Activated naive CD8-positive, alpha-beta T cell treated with anti-CD3 and anti-CD28 coated beads, Interleukin-2, amount 50 U/mL, for 16 hours (primary cell): ENCODE measurements at places on chromosomes 5 and 9.

DNA sequence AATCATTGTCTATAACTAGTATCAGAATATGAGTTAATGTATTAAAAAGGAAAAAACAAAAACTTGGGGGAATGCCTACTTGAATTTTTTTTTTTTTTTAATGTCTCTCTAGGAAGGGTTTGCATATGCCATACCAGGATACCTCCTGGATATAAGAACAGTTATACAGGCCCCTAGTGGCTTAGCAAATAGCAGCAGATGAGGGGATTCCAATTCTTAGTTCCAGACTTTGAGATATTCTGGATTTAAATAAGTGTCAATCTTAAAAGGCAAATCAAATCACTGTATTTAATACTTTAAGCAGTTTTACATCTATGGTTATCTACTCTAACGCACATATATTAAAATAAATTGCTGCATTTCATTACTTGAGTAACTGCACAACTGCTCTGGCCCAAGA lies 1055.5 kb upstream of the DMAC1 start:
- no peak for DNase-seq

DNA sequence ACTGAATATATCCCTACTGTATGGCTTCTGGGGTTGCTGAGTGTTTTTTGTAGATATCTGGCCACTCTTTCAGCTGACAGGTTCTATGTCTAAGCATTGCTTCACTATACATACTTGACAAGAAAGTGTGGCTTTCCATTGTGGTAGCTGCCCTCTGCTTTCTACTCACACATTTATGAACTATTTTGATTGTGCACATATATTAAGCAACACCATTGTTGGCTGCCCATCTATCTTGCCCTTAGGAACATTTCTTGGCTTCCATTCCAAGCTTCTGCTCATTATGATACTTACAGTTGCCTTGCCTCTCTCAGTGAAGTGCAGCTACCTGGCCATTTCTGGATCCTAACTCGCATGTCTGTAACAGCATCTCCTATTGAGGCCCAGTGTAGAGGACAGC lies 153.6 kb upstream of the MOCS2 start:
- DNase-seq: no peak

- DNase-seq: no peak
Measured at GRCh38 chr9:108694170-108694569, 161.6 kb downstream of the ACTL7B start.

DNA sequence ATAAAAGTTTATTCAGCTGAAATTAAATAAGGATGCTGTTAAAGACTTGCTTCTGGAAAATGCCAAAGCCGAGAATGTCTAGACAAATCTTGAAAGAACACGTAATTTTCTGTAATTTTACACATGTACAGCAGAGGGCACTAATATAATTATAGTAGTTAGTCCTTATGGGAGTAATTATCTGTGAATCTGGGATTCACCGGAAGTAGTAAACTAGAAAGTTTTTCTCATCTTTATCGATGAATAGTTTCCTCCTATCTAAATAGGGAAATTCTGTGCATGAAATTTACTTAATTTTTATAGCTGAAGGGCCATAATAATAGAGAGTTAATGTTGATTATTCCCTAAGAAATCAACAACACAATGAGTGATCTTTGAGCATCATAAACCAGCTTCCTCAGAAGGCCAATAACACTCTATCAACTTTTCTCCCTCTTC lies 18.4 kb upstream of the CNTLN start:
- no peak for DNase-seq

DNA sequence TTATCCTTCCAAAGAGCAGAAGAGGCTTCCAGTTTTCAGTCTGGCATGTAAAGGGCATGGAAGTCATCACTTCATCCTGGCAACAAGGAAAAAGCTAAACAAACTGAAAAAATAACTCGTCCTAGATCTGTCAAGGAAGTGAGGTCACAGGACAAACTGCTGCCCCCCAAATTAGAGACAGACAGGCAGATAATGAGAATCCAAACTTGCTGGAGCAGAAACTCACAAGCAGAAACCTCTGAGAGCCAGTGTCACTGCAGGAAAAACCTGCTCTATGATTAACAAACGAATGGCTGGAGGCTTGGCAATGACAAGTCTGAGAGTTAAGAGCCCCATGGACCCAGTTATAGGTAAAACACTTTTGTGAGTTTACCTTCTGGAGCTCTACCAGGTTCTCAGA lies 18.9 kb upstream of the MLANA start:
- no peak for DNase-seq

- DNase-seq: no peak
Measured at GRCh38 chr5:2293906-2294305, 411.2 kb upstream of the IRX4 start.

GRCh38 chr5:153969563-153969895 lies 69.2 kb downstream of the FAM114A2 start:
- no peak for DNase-seq

DNA sequence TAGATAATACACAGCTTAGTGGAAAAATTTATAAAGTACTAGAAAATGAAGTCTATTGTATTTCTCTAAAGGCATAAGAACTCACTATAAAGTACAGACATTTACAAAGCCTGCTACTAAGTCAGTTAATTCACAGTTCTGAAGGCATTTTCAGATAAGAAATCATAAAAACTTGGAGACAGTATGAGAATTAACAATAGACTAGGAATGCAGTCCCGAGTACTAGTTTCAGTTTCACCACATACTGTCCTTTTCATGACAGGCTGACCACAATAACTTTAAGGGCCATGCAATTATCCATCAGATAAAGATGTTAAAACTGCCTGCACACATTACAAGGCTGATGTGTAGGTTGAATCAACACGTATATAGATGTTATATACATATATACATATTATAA lies 362.6 kb upstream of the SMC2 start:
- DNase-seq: no peak

DNA sequence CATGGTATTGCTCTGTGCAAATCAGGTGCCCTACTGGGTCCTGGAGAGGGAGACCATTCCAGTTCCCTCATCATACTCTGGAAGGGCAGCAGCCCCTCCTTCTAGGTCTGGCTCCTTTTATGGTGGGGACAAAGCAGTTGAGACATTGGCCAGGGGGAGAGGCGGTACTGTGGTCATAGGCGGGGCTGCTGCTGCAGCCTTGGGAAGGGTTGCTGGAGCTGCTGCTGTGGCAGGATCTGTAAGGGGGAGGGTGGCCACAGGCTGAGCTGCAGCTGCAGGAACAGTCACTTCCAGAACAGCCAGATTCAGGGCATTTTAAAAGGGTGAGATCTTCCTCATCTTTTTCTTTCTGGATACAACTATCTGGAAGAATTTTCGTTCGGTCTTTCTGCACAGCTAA lies 233.0 kb upstream of the SGCD start:
- DNase-seq: no peak

- no peak for DNase-seq
Measured at GRCh38 chr5:21654-22233, 70.2 kb upstream of the PLEKHG4B start.

- no peak for DNase-seq
Measured at GRCh38 chr5:125199968-125200865, 453.8 kb upstream of the ZNF608 start.

GRCh38 chr9:104835161-104835560 lies 71.2 kb downstream of the NIPSNAP3B start:
- no peak for DNase-seq

GRCh38 chr5:6686915-6687409 lies 26.3 kb upstream of the TENT4A start:
- DNase-seq: no peak

GRCh38 chr9:74132986-74133385 lies 364.1 kb upstream of the RORB start:
- DNase-seq: no peak

- no peak for DNase-seq
Measured at GRCh38 chr5:87945286-87945650, 323.4 kb downstream of the TMEM161B start.

DNA sequence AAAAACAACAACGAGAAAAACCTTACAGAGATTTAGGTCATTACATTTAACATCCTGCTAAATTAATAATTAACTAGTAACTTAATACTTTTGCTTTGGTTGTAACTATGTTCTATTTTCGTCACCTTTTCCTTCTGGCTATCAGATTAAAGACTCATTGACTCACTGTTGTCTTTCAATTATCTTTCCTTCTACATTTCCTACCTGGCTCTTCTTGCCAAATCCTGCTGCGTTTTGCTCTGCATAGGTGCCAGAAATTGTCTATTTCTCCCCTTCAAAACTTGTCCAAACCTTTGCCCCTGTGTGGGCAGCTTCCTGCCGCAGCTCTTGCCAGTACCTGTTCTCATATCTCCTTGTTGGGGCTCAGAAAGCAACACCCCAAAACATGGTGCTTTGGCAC lies 235.5 kb upstream of the ZNF608 start:
- no peak for DNase-seq

DNA sequence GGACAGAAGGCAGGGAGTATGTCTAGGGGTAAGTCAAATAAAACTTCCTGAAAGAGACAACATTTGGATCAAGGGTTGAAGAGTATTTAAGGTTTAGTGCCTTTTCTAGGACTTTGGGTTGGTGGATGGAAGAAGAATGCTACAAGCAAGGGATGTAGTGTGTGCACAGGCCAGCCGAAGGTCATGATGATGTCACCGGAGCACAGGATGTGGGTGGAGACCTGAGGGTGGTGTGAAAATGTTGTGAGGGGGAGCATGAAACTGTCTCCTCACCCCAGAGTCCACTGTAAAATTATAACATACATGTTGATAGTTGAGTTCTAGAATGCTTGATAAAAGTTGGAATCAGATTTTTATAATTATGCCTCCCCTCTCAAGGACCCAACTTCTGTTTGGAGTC lies 553.3 kb upstream of the SGCD start:
- DNase-seq: no peak

- DNase-seq: no peak
Measured at GRCh38 chr9:96501633-96502538, 51.9 kb downstream of the HABP4 start.

DNA sequence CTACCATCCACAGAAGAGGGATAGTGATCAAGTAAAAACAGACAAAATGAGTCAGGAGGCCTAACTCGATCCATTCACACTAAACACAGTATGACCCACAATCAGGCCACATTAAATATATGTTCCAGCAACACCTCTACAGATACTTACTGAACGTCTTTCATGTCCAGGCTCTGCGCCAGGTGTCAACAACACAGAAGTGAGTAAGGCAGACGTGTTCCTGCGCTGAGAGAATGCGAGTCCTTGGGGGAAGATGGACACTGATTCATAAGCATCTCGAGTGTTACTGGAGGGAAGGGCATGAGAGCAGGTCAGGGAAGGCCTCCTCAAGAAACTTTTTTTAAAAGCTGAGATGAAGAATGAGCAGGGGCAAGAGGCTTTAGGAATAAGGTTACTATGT lies 164.3 kb upstream of the CLINT1 start:
- DNase-seq: no peak

- no peak for DNase-seq
Measured at GRCh38 chr9:86027767-86028166, 71.6 kb downstream of the GOLM1 start.

GRCh38 chr9:88922091-88922490 lies 69.2 kb upstream of the S1PR3 start:
- DNase-seq: peak; percentile 11

DNA sequence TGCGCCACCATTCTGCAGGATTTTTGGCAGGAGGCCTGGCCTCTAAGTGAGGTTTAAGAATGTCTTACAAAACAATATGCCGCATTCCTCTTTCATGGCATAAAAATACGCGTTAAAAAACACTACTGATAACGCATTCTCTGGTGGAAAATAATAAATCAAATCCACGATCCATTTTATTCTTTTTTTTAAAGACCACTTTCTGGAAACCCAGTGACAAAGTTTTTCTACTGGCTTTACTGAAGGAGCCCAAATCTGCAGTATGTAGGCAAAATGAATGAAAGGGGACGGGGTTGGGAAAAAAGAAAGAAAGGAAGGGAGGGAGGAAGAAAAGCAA lies 2.0 kb downstream of the SV2C start:
- DNase-seq: no peak

- DNase-seq: no peak
Measured at GRCh38 chr9:114317665-114318357, 5.1 kb upstream of the ORM1 start.

GRCh38 chr5:173231996-173232498 lies 3.0 kb downstream of the NKX2-5 start:
- DNase-seq: no peak

DNA sequence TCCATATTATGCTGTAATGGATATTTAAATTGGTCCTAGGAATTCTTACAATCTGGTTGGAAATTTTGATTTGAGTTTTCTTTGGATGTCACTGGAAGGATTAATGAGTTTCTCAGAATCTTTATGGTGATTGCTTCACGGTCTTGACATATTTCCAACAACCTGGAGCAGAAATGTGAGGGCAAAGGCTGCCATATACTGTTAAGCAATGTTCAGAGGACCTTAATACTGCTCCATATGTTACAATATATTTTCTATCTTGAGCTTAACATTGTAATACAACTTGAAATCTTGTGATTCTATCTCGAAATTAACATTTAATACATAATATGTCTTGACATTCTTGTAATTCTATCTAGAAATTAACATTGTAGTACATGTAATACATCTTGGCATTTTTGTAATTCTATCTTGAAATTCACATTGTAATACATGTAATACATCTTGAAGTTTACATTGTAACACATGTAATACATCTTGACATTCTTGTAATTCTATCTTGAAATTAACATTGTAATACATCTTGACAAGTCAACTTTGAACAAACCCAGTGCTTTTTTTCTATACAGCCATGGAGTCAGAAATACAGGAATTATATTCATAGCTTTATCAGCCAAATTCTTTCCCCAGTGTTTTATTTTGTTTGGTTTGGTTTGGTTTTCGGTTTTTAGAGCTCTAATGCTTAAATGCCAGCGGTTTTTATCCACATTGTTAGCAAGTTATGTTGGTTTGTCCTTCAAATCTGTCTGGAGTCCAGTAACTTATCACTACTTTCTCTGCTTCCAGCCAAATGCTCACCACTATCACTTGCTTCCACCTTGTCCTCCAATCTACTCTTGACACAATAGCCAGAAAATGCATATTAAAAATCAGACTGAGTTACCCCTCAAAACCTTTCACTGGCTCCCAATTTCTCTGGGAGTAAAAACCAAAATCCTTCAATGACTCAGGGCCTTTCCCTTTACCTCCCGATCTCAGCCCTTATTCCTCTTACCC lies 3.0 kb upstream of the TUT7 start:
- DNase-seq: no peak

GRCh38 chr5:115831163-115831768 lies 10.1 kb downstream of the ATG12 start:
- no peak for DNase-seq
